ENCODE measurements at places on chromosomes 16 and 17.

GRCh38 chr17:42135151-42135550, 12.5 kb downstream of the HSPB9 start:
- no peak for DNase-seq

DNA sequence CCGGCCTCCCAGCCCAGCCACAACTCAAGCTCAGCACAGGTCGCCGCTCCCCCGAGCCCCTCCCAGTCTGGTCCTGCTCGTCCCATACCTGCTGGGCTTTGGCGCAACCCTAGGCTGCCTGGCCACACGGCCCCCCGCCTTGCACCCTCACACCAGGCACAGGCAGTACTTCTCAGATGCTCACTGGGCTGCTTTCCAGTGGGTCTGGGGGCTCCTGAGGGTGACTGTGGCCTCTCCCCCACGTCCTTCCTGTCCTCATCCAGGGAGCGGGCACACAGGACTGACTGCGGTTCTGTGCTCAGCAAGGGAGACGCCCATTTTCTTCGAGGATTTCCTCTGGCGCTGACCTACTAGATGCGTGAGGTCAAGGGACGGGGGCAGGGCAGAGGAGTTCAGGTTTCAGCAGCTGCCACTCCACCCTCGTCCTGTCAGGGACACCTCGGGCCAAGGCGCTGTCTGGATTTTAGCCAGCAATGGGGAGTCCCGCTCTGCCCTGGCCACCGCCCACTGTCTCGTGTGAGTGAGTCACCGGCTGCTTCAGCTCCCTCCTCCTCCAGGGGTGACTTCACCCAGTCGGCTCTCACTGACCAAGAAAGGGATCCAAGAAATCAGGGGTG, 115.8 kb downstream of the NPIPB11 start:
- no peak for DNase-seq

GRCh38 chr17:1031711-1032110, 34.8 kb downstream of the TIMM22 start:
- DNase-seq = no peak

DNA sequence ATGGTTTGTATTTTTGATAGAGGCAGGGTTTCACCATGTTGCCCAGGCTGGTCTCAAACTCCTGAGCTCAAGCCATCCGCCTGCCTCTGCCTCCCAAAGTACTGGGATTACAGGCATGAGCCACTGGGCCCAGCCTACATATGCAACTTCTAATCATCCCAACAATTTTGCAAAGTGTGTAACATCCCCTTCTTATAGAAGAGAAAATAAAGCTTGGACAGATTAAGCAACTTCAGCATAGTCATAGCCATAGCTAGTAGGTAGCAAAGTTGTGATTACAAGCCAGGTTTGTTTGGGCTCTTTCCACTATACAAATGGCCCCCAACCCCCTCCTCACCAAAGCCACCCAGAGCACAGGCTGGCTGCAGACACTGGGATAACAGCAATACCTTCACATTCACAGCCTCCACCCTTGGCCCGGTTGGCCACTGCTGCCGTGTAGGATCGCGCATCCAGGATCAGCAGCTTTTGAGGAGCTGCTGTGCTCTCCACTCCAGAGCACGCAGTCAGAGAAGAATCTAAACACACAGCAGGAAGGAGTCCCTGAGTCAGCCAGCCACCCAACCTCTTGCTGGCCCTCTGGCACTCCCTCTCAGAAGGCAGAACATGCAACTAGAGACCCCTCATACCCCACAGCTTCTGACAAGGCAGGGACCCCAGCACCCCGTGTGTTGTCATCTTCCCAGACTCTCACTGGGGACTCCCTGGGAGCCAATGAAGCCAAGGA, 7.9 kb downstream of the MTMR4 start:
- DNase-seq = no peak

DNA sequence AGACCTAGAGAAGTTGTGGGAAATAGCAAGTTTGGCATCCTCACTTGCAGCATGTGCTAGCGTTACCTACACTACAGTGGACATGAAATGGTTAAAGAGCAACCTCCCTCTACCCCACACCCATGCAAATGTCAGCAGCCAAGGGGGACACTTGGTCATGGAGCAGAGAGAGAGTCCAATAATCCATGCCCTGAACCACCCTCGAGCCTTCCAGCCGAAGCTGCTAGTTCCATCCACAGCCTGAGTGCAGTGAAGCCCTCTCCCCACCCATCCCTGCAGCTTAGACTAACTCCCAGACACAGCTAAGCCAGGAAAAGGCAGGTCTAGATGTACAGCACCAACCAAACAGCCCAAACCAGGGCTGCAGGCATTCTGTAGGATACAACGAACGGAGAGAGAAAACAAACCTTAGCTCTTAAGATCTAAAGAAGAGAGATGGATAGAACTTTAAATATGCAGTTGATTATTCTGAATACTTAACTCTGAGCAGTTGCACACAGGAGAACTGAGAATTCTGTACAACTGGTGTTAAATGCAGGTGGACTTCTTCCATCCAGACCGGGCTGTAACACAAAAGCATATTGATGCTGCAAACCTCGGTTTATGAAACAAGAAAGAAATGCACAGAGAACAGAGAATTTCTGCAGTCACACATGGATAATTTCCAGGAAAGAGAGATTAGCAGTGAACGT, 93.8 kb downstream of the SALL1 start:
- DNase-seq = no peak

GRCh38 chr17:30389756-30390300, 11.1 kb downstream of the CPD start:
- no peak for DNase-seq

- no peak for DNase-seq
Observed at GRCh38 chr17:80446645-80447405, 29.6 kb downstream of the NPTX1 start.

- no peak for DNase-seq
Observed at GRCh38 chr17:61305024-61305423, 94.6 kb upstream of the TBX2 start.

- peak; percentile 50 for DNase-seq
Observed at GRCh38 chr17:40539711-40540411, 25.4 kb downstream of the CCR7 start.

DNA sequence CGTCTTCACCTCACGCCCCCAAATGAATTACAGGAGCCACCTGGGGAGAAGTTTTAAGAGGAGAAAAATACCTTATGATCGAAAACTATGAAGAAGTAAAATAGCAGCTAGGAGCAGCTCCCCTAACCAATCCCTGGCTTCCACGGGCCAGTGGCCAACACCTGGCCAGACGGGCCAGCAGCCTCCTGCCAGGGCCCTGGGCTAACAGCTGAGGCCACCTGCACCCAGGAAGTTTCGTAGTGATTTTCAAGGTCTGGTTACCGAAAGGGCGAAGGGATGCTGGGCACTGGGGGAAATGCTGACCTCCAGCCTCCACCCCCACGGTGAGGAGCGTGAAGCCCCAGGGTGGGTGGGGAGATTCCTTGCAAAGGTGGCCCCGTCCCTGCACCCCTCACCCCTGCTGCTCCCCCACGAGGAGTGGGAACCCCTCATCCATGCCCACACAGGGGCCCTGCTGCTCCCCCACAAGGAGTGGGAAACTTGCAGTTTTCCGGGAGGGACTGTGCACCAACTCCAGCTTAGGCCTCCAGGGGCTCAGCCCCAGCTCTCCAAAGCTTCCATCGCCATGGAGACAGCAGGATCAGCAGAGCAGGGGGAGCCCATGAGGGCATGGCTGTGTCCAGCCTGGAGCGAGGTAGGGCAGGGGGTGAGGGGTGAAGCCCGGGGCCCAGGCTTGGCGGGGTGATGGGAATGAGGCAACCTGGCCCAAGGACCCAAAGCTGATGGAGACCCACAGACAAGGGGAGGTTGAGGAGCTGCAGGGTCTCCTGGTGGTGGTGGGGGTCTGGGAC, 31.9 kb upstream of the ACSF3 start:
- no peak for DNase-seq

- DNase-seq = no peak
Observed at GRCh38 chr17:58312021-58312630, 16.5 kb downstream of the TSPOAP1 start.

DNA sequence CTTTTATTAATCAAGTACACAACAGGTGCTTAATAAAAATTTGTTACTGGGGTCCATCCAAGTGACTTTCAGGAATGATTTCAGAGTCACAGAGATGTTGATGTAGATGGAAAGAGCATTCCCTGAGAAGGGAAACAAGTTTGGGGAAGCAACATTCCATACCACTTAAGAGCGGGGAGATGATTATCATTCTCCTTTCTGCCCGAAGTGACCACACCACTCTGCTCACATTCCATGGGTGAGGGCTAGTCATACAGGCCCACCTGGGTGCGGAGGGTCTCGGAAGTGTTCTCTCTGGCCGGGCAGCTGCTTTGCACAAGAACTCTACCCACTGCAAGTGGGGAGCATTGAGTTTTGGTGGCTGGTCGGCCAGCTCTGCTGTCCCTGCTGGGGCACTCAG, 231.4 kb downstream of the SNX29 start:
- no peak for DNase-seq

GRCh38 chr17:45908935-45909334, 14.6 kb downstream of the MAPT start:
- DNase-seq = no peak

- no peak for DNase-seq
Observed at GRCh38 chr17:62808576-62808970, 459 bp upstream of the MARCHF10 start.

DNA sequence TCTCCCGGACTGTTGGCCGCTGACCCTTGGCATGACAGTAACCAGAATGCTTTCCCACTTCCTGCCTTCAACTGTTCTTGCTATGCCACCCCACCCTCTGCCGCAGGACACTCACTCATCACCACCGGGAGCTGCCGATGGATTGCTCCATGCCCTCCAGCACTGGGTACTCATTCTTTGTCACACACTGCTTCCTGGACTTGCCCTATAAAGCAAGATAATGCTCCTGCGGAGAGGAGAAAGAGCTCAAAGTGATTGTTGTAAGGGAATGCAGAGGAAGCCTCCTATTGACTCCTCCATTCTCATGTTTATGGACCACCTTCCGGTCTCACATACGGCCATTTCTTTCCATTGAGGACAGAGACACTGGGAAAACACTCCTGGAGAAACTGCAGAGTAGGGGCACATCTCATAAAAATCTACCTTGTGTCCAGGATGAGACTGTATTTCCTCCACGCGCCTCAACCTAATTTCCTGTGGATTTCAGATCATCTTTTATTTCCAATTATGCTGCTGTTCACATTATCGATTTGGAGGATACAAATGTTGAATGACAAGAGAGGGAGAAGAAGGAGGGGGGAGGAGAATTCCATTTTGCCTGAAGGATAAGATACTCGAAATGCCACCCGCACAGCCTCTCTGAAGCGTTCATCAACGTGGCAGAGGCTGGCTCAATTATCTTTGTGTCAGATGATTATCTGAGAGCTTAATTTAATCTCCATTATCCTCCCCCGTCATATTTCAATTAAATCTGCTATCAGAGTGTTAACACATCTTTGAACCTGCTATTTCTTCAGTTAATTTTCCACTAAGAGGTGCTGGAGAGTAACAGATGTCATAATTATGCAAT, 486.1 kb upstream of the SALL1 start:
- DNase-seq = no peak

GRCh38 chr17:64250233-64250835, 12.7 kb downstream of the TEX2 start:
- DNase-seq = no peak

- DNase-seq = no peak
Observed at GRCh38 chr17:4125552-4125951, 17.3 kb downstream of the ZZEF1 start.

- no peak for DNase-seq
Observed at GRCh38 chr16:51236583-51236982, 85.5 kb upstream of the SALL1 start.

- DNase-seq = peak; percentile 91
Observed at GRCh38 chr16:3157229-3158025, 22.6 kb downstream of the ZNF213 start.

DNA sequence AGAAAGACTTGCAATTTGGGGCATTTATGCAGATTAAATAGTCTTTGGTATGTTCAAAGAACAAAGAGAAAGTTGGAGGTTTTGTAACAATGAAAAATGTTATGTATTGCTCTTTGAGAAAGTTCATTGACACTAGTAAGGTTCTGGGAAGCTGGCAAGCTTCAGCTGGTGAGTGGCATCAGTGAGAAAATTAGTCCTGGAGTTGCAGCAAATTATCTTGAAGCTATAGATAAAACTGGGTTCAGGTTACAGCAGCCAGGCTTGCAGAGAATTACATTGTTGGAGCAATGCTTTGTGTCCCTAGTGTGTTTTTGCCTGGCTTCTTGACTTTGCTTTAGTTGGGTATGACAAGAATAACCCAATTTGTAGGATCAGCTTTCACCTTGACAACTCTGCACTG, 221.2 kb downstream of the CDH13 start:
- DNase-seq = no peak

DNA sequence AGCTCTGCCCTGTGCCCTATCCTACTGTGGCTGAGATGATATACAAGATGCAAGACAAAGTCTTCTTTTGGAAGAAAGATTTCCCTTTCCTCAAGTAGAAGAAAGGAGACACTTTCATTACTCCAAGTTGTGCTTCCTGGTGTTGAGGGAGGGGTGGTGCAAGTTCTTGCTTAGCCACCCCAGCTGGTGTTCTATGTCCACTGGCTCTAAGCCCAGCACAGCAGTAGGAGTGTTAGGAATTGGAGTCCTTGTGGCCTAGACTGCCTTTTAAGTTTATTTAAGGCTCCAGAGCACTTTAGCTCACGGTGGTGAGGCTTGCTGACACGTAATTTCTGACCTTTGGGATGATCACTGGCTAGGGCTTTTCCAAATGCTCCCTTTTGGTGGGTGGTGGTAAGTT, 109.7 kb downstream of the KIF2B start:
- no peak for DNase-seq

DNA sequence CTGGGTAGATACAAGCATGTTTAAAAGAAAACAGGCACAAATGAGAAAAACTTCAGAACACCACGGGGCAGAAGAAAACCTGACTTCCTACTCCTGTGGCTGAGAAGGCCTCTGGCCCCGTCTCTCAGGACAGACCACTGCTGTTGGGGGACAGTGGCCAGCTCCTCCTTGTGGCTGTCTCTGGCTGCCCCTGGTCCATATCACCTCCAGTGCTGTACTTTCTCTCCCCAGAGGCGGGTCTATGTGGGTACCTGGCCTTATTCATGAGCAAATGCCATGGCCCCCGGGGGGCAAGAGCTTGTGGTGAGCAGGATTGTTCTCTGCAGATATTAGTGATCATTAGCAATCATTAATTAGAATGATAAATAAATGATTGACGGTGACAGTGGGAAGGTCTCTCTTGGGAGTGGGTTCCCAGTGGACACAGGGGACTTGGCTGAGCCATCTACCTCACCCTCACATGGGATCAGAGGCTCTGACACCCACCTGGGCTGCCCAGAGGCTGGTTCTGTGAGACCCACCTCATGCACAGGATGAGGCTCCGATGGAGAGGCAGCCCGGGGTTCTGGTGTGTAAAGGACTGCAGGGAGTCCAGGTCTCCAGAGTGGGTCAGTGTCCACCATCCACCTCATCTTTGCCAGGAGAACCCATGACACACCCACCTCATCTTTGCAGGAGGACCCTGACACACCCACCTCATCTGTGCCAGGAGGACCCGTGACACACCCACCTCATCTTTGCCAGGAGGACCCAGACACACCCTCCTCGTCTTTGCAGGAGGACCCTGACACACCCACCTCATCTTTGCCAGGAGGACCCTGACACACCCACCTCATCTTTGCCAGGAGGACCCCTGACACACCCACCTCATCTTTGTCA, 30.6 kb upstream of the CBFA2T3 start:
- DNase-seq = no peak

- no peak for DNase-seq
Observed at GRCh38 chr17:19415806-19416775, 5.1 kb downstream of the RNF112 start.

Data from SK-N-MC (cell line).